GM23338 (cell line): ENCODE measurements at places on chromosomes 7 and 10.
A peak's percentile ranks its signal among the peaks of the same experiment; 100 is the strongest.

- DNase-seq, result no peak
Observed at GRCh38 chr7:100640517-100641440, 573 bp downstream of the TFR2 start.

DNA sequence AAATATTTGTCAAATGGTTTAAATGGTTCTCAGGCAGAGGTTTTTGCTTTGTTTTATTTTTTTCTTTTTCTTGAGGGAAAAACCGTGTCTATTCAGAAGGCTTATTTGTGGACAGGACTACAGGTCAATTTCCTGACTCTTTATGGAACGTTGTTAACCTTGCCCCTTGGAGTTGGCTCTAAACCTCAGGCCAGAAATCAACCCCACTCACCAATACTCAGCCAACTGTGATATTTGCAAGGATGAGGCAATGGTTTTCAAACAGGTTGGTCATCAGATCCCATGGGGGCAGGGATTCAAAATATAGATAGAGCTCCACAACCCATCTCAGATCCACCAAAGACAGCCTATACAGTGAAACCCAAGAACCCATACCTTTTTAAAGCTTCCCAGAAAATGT is 10.2 kb downstream of the PDLIM1 start:
- DNase-seq, result no peak

DNA sequence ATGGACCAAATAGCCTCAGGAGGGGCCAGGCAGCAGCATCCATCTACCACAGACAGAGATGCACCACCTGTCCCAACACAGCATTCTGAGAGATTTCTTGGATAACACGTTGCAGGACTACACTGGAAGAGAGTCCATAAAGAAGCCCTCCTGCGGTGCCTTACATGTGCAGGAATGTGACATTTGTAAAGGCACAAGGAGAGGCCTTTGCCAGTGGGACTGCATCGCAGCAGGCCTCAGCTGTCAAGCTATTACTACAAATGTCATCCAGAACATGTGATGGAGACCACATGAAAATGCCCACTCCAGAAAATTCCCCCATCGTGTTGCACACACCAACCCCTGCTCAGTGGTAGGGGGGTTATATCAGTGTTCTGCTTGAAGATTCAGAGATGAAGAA is 77.4 kb downstream of the ATXN7L1 start:
- peak; percentile 90 for DNase-seq

GRCh38 chr10:91124016-91124415 is 96.4 kb upstream of the PCGF5 start:
- no peak for DNase-seq

GRCh38 chr10:126459878-126460481 is 71.7 kb upstream of the ADAM12 start:
- no peak for DNase-seq

GRCh38 chr10:117509573-117509972 is 33.0 kb upstream of the EMX2 start:
- no peak for DNase-seq

DNA sequence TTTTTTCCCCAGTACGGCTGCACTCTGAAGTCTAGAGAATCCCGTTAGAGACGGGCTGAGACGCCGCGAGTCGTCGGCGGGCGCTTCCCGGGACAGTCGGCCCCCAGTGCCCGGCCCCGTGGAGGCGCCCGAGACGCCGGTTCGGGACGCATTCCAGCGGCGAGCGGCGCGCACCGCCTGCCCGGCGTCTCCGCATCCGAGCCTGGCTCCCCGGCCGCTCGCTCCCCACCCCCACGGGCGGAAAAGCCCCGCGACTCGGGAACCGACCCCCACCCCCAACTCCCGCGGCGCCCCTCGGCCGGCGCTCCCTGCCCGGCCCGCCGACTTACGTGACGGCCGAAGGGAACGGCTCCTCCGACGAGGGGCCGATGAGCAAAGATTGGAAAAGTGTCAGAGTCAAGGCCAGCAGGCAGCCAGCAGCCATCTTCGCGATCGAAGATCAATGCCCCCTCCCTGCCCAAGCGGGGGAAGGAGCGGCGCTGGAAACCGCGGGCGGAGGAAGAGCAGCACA is 486 bp downstream of the CACNA2D1 start:
- DNase-seq, result peak; percentile 60
